ENCODE measurements at places on chromosomes 1 and 21.

- DNase-seq = peak; percentile 15
These were observed 251.1 kb upstream of the ADGRL2 start for GRCh38 chr1:81549588-81550127.

DNA sequence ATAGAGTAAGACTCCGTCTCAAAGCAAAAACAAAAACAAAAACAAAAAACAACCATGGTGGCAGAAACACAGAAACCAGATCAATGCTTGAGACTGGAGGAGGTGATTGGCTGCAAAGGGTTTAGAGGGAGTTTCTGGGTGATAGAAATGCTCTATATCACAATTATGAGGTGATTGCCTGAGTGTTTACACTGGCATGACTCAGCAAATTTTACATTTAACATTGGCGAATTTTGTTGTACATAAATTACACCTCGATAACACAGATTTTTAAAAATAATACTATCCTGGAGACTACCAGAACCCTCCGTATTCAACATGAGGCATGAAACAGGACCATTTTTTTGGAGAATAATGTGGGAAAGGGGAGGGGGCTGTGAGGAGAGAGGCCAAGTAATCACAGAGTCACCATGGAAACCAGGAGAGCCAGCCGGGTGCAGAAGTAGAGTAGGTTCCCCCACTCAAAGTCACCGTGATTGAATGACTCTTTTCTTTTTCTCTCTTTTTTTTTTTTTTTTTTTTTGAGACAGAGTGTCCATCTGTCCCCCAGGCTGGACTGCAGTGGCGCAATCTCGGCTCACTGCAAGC is 24.3 kb downstream of the HEYL start:
- DNase-seq = no peak

DNA sequence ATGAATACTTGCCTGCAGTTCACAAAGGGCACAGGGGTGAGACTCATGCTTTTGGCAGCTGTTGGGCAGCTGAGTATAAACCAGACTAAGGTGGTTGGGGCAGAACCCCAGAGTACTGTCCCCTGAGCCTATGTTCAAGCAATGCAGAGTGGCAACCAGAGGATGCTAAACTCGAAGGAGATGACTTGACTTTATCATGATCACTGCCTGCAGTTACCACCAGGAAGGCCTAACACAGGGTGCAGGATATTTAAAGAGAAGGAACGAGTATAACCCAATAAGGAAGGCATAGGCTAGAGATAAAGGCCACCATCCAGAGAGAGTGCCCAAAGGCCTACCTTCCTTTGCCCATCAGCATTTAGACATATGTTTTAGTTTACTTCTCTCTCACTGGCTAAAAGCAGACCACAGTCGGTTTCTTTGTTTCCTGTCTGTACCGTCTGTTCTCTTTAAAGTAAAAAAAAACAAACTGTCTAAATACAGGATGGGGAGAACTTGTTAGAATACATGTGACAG is 83.3 kb downstream of the MPZL1 start:
- DNase-seq = no peak

GRCh38 chr1:2156866-2157265 is 37.7 kb downstream of the FAAP20 start:
- DNase-seq = no peak

DNA sequence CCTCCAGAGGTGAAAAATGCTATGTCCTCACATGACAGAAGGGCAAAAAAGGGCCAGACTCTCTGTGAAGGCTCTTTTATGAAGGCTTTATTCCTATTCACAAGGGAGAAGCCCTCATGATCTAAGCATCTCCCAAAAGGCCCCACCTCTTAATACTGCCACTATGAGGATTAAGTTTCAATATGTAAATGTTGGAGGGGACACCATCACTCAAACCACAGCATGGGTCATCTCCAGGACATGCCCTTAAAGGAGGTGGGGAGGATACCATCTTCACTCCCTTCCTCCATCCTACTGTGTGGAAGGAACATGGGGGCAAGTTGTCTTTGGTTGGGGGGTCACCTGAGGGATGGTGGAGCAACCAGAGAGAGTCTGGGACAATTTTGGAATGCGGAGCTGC is 170.1 kb downstream of the TRIM33 start:
- DNase-seq = no peak

- no peak for DNase-seq
These were observed 325.1 kb downstream of the HHAT start for GRCh38 chr1:210653771-210654170.

DNA sequence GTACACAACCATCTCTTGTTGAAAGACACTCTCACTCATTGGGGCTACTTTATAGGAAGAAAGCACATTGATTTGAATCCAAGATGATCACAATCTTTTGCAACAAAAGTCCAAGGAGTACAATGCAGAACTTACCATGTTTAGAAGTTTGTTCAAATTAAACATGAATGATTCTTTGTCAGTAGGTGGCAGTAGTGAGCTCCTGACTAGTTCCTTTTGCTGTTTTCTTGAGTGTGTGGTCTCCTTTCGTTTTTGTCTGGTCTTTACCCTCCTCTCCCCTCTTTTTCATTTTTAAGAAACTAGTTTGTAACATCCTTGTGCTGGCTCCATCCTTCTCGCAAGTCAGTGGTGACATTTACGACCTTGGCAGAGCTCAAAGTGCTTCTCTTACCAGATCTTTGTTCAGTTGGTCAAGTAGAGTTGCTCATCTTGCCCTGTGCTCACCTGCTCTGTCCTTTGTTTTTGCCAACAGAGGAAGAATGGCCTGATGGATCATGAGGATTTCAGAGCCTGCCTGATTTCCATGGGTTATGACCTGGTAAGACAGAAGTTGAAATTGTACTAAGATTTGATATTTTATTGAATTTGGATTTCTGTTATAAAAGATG is 35.7 kb upstream of the MTR start:
- peak; percentile 20 for DNase-seq

GRCh38 chr1:33098371-33098770 is 17.4 kb downstream of the AZIN2 start:
- peak; percentile 69 for DNase-seq
